ENCODE measurements at places on chromosomes 4 and X.

- DNase-seq, result no peak
Measured at GRCh38 chr4:1112174-1112820, 1.1 kb downstream of the RNF212 start.

GRCh38 chr4:3836756-3837601 is 70.8 kb downstream of the ADRA2C start:
- no peak for DNase-seq

- no peak for DNase-seq
Measured at GRCh38 chr4:136687118-136687517, 845.2 kb downstream of the PCDH18 start.

GRCh38 chr4:155321006-155321405 is 55.8 kb downstream of the MAP9 start:
- DNase-seq, result no peak

- DNase-seq, result no peak
Measured at GRCh38 chrX:71515038-71515396, 17.9 kb upstream of the OGT start.

DNA sequence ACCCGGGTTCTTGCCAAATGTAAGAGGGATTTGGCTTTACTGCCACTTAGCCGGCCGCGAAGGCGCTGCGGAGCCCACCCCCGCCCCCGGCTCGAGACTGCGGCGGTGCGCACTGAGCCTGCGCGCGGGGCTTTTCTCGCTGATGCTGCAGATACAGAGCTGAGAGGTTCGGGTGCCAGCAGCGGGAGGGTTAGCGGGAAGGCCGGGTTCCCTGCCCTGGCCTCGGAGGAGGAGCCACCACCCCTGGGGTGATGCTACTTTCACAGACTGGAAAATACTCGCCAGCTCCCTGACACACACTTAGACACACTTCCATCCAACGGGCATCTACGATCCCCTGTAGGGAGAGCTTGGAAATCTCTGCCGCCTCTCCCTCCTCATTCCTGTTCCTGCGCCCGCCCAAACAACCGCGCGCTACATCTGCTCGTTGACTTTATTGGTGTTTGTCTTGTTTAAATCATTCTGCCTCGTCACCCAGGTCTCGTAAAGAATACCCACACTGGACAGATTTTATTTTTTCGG is 2.1 kb upstream of the PCDH7 start:
- no peak for DNase-seq

DNA sequence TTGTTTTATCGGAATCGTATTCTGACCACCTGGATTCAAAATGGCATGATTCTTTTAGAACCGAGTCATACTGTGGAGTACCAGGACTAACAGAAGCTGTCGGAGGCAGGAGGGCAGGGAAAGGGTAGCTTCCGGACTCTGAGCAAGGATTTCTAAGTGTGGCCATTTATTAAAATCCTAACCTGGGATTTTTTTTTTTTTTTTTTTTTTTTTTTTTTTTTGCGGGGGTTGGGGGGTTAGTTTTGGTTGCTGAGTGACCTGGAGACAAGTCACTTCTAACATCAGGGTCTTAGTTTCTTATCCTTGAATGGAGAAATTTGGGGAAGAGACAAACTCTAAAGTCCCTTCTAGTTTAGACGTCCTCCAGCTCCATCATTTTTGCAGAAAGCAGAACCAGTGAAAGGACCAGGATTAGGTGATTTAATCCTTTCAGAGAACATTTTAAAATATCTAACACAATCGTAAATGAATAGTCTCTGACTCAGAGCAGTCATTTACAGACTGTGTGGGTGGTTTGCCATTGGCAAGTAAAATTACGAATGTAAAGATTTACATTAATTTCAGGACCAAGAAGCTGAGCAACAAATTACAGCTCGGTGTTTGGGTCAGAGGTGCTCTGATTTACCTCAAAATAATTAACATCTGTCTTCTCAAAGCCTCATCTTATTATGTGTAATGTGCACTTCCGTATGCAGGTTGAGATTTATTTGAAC is 7.3 kb downstream of the SLC25A5 start:
- DNase-seq, result no peak

- no peak for DNase-seq
Measured at GRCh38 chrX:96979766-96980165, 96.1 kb downstream of the RPA4 start.
